ENCODE measurements at places on chromosomes 7 and 10.

- DNase-seq = no peak
Measured at GRCh38 chr10:79446758-79447084, 1.3 kb upstream of the ZCCHC24 start.

- DNase-seq = no peak
Measured at GRCh38 chr7:34137176-34137575, 231.8 kb downstream of the BMPER start.

GRCh38 chr7:135372222-135372621, 137.7 kb downstream of the CNOT4 start:
- DNase-seq = no peak

DNA sequence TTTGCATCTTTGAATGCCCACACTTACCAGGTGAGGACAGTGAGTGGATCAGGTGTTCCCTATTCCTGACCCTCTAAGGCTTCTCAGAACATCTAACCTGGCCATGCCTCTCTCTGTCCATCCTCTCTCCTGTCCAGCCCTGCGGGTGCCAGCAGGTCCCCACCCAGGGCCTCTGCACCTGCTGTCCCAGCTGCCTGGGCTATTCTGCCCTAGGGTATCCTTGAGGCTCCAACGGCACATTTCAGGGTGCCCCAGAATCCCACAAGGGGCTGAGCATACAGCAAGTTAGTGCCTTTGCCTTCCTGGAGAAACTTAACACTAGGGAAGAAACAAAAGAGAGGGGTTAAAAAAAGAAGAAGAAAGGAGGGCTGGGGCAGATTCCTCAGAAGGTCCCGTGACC, 107.4 kb downstream of the UNCX start:
- DNase-seq = no peak

DNA sequence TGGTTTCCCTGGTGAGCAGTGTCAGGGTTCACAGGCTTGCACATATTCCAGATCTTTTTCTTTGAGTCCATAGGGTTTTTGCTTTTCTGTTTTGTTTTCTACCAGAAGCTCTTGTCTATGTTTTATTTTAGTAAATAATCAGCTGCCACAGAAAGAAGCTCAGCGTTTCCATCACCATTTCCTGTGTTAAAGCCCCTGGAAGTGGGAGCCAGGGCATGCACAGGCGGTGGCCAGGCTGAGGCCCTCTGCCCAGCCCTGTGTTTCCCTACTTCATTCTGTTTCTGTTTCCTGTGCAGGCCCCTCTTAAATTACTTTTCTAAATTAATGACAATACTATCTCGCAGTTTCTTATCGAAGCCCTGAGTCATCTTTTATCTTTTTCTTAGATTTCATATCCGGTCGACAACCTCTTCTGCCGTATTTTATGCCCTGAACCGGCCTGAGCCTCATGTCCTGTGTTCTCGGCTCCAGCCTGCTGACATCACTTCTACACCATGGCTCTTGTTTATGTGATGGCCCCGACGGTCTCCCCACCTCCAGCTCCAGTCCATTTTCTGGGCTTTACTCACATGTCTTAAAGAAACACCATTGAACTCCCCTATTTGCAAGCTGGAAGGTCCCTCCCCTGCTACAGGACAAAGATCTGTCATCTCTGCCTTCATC, 442.2 kb downstream of the TCERG1L start:
- no peak for DNase-seq

DNA sequence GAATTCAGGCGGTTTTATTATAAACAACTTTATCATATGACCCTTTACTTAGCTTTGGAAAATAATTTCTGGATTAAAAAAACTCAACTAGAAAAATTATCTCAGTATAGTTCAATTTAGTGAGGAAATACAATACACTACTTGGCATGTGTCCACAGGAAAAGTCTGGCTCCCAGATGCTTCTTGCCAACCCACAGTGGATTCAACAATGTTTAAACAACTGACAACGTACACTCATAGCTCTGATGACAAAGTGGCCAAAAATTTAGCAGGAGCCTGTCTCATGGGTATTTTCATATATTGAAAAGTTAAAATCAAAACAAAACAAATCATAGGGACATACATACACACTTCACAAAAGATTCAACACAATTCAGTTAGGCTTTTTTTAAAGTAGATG, 158.8 kb downstream of the SKAP2 start:
- no peak for DNase-seq

GRCh38 chr7:29288181-29289091, 93.9 kb downstream of the CHN2 start:
- DNase-seq = no peak

- no peak for DNase-seq
Measured at GRCh38 chr10:28481968-28482367, 51.0 kb upstream of the WAC start.

- DNase-seq = no peak
Measured at GRCh38 chr10:4822208-4822607, 3.8 kb upstream of the AKR1E2 start.

- DNase-seq = no peak
Measured at GRCh38 chr7:26681819-26682418, 182.5 kb downstream of the SKAP2 start.

GRCh38 chr10:84676536-84676935, 348.1 kb downstream of the CCSER2 start:
- no peak for DNase-seq

DNA sequence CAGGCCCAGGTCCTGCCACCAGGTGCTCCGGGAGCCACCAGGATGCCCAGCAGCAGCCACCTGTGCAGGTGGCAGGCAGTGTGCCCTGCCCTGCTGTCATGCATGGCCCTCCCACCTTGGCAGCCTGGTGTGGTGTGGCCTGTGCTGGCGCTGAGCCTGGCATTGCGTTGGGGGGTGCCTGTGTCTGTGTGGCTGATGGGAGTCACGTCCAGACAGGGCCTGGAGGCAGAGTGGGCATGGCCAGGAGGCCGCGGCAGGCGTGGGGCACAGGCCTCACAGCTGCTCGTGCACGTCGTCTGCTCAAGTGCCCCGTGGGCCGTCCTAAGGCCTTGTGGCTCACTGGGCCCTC, 8.7 kb downstream of the TTYH3 start:
- no peak for DNase-seq

GRCh38 chr10:104300736-104301292, 31.8 kb downstream of the GSTO2 start:
- no peak for DNase-seq

DNA sequence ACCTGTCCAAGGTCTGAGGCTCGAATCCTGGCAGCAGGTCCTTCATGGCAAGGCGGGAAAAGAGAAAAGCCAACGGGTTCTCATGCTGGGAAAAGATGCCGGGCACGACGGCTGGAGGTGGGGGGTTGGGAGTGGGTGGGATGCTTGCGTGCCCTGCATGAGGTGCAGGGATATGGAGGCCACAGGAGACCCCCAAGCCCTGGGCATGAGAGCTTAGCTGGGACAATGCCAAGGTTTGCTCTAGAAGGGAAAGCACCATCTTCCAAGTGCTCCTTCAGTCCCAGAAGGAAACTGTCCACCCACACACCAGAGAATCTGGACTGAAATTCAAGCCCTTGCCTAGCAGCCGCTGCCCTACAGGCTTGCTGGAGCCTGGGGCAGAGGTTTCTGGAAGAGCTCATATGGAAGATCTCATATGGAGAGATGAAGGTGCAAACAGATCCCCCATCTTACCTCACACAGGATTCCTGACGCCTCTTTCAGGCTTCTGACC, 64.3 kb downstream of the ZRANB1 start:
- no peak for DNase-seq

GRCh38 chr10:27225642-27226257, 14.8 kb downstream of the ACBD5 start:
- DNase-seq = no peak

DNA sequence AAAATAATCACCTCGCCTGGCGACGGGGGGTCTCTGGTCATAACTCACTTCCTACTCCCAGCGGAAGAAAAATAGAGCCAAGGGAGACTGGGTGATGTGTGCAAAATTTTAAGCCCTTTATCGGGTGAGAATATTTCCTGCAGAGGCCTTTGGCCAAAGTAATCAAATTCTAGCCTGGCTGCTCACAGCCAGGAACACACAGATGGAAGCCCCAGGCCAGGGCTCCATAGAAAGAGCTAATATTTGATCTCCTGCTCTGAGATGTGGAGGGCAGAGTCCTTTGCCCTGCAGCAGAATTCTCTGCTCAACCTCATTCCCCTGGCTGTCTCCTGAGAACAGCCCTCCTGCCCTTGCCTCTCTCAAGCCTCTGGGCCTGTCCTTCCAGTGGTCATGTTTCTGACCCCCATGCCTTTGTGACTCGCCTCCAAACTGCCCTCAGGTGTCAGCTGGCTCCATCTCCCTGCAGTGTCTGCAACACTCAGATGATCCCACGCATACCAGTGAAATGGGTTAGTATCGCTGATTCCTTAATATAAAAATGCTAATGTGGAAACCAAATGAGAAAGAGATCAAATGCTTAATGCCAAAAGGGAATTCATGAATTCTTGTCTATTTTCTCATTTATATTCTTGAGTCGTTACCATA, 34.5 kb downstream of the FRMD4A start:
- no peak for DNase-seq

DNA sequence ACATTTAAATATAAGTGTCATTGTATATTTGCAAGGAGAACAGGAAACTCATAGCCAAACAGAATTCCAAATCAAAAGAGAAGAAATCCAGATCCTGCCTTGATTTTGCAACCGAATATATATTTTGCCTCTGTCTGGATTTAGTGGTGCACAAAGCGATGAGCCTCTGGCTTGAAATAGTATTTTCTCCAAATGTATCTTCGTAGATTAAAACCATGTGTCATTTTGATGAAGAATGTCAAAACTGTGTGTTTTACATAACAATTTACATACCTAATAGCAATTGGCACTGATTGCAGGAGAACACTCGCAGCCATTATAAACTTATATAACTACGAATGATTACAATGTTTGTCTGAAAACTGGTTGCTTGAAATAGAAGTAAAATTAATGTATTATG, 156.4 kb downstream of the ARID5B start:
- DNase-seq = no peak

DNA sequence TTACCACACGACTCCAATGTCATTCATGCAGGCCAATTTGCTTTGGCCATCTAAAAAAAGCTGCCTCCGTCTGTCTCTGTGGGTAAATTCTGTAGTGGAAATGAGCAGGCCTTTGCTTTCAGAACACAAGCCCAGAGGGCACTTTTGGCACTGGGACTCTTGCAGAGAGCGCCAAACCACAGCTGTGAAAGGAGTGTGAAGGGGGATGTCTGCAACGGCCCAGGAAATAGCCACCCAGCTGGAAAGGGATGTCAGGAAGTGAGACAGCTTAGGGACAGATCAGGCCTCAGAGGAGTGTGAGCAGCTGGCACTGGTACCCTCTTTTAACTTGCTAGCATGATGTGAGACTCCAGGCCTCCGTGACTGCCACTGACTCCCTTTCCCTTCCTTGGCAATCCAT, 152.4 kb downstream of the DKK1 start:
- no peak for DNase-seq

- DNase-seq = no peak
Measured at GRCh38 chr10:31929261-31930022, 811 bp upstream of the ARHGAP12 start.

GRCh38 chr7:129754406-129754805, 142.9 kb downstream of the NRF1 start:
- DNase-seq = no peak

GRCh38 chr7:229184-229964, 37.0 kb downstream of the FAM20C start:
- DNase-seq = no peak

GRCh38 chr7:117146059-117146458, 176.8 kb downstream of the WNT2 start:
- no peak for DNase-seq

DNA sequence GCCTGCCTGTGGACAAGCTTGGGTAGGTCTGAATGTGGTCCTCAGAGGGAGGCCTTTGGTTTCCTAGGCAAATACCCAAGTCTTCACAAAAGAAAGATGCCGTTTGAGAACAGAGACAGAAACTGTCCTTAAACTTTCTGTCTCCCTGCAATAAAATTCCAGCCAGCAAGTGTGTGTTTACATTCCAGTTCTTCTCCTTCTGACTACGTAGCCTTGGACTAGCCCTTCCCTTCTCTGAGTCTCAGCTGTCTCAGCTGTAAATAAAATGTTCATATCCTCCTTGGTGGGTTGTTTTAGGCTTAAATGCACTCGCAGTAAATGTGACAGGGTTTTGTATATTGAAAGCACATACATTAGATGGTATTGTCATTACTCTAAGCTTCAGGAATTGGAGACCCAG, 561.2 kb upstream of the MKI67 start:
- DNase-seq = no peak

GRCh38 chr10:60473557-60473956, 83.9 kb upstream of the ANK3 start:
- no peak for DNase-seq

GRCh38 chr7:114843102-114843501, 78.8 kb upstream of the MDFIC start:
- no peak for DNase-seq

- DNase-seq = no peak
Measured at GRCh38 chr7:128948312-128948973, 10.7 kb downstream of the IRF5 start.

GRCh38 chr10:129531195-129531968, 64.3 kb downstream of the MGMT start:
- no peak for DNase-seq

- DNase-seq = no peak
Measured at GRCh38 chr7:158415316-158415715, 172.3 kb downstream of the PTPRN2 start.

DNA sequence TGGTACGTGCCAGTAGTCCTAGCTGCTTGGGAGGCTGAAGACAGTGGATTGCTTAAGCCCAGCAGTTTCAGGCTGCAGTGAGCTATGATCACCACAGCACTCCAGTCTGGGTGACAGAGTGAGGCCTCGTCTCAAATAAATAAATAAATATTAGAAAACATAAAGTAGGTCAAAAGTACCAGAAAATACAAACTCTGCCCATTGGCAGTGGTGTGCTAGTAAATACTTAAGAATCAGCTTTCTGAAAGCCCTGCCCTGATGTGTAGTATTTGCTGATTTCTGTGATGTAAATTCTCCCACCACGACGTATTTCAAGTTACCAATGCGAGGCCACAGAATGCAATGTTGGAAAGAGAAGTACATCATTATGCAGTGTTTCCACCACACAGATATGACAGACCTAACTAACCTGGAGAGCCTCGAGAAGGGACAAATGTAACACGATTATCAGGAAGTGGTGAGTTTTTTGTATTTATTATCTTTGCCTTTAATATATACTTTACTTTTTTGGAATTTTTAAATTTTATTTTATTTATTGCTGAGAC, 11.8 kb upstream of the MAP3K8 start:
- DNase-seq = no peak

DNA sequence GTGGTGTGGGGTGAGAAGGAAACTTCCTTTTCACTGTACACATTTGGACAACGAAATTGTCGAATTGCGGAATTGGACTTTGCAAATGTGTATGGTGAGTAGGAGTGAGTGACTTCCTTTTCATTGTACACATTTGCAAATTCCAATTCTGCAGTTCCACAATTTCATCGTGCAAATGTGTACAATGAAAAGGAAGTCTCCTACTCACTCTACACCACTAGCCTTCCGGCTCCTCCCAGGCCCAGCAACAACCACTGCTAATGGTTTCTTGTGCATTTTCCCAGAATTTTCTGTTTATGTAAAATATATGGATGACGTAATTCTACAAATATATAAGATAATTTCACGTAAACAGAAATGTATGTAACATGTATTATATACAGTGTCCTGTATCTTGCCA, 118.5 kb downstream of the ARL4A start:
- no peak for DNase-seq

Data from stimulated activated CD8-positive, alpha-beta memory T cell treated with anti-CD3 and anti-CD28 coated beads, Interleukin-7, amount 100 ng/mL, for 4 hours (primary cell).